ENCODE measurements at places on chromosomes 13 and 19.

GRCh38 chr13:36129539-36129938 is 1.6 kb downstream of the DCLK1 start:
- DNase-seq: no peak

DNA sequence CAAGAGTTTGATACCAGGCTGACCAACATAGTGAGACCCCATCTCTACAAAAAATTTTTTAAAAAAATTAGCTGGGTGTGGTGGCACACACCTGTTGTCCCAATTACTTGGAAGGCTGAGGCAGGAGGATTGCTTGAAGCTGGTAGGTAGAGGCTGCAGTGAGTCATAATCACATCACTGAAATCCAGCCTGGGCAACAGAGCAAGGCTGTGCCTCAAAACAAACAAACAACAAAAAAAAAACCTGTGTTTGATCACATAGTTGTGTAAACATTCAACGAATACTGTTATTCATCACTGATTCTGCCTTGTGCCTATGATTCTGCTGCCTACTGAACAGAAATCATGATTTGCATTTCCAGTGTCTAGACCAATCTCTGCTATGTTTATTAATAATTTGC is 134.0 kb downstream of the TBC1D4 start:
- DNase-seq: no peak

DNA sequence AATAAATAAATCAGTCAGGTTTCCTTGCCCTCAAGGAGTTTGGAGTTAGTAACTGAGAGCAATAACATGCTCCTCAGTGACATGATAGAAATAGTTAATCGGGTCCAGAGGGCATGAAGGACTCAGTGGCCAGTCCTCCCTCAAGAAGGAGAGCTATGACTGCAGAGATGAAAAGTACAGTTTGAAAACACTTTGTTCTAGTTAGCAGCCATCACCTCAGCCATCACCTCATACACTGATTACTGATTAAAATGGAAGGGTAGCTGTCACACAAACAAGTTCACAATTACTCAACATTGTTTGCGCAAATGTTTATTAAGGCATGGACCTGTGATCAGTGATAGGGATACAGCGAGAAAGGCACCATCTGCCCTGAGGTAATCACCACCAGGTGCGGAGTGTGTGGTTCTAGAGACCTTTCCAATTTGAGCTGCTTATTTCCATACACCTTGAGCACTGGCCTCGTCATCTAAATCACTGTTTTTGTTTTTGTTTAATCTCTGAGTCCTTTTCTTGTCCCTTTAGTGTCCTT is 85.3 kb upstream of the RAP2A start:
- DNase-seq: no peak

DNA sequence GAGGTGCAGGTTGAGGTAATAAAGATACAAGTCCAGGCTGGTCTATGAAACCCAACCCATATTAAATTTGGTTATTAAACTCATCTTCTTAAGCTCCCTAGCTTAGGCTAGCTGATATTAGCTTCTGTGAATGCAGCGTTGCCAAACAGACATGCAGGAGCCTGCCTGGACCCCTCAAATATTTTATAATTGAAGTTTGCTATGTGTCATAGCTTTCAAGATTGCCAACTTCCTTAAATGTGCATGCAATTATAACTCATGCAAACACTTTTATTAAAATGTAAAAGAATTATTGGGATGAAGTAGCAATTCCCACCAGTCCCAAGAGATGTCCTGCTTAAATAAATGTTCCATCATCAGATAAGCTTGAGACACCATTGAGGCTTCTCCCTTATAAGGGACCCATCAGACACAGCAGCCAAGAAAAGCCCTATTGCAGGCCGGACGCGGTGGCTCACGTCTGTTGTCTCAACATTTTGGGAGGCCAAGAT is 51.3 kb downstream of the MBNL2 start:
- no peak for DNase-seq

GRCh38 chr19:7680606-7681339 is at the start of gene TRAPPC5:
TSS of gene TRAPPC5 (plus strand) at chr19:7680833. CDS start at chr19:7682254, 1,421 bp downstream.
- DNase-seq: peak; percentile 75

DNA sequence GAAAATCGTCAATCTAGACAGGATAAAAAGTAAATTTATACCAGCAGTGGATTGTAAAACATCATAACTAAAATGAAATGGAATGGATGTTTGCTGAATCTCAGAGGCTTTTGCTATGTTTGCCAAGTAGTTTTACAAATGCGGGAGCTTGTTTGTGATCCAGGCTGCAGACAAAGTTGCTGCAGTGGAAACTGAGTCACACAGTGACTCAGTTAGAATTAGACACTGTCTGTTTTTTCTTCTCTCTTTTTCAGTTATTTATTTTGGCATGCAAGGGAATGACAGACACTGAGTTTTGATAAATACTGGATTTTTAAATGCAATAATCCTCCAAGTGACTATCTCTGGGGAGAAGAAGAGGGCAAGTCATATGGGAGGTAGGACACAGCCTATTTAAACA is 4.6 kb upstream of the PNMA8A start:
- no peak for DNase-seq

GRCh38 chr19:29098863-29099481 is 114.0 kb downstream of the UQCRFS1 start:
- DNase-seq: no peak

DNA sequence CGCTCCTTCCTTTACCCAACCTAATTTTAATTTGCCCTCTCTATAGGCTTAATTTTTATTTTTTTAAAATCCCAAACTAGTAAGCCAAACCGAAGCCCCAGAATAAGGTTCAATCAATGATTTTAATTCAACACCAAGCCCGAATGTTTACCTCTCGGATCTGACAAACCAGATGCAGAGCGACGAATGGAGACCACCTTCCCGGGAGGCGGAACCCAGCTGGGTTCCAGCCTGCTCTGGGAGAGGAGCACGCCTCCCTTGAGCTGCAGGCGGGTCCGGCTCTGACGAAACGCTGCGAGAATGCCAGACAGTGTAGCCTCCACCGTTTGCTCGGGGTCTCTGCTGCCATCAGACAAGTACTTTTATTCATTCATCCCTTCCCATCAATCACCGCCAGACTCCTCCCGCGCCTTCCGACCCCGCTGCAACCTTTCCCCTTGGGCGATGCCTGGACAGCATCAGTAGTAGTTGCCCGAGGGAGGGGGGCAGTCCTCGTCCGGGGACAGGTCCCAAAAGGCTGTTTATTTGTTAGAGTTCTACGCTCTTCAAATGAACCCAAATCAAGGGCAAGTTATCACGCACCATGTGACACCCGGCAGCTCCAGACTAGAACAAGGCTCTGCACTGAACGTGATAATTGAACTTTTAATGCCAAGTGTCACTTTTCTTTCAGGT is 752 bp upstream of the EDNRB start:
- no peak for DNase-seq

Data from T-helper 2 cell (primary cell).